ENCODE measurements at places on chromosomes 5 and 9.

DNA sequence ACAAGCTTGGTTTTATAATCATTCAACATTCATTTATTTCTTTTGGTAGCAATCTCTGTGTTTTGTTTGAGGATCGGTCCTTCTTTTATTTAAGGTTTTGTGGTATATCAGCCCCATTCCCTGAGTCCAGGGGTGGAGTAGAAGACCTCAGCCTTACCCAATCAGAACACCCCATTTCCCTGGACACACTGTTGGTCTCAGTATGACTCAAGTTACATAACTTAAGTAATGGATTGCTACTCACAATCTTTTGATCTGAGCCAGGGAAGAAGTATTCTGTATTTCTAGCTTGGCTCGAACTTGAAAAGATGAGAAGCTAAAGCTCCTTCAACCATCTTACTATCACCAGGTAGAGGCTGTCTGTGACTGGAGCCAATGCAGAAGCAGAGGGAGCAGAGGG is 175.2 kb upstream of the HAPLN1 start:
- no peak for DNase-seq

- no peak for DNase-seq
Observed at GRCh38 chr5:7391814-7392692, 3.9 kb upstream of the ADCY2 start.

DNA sequence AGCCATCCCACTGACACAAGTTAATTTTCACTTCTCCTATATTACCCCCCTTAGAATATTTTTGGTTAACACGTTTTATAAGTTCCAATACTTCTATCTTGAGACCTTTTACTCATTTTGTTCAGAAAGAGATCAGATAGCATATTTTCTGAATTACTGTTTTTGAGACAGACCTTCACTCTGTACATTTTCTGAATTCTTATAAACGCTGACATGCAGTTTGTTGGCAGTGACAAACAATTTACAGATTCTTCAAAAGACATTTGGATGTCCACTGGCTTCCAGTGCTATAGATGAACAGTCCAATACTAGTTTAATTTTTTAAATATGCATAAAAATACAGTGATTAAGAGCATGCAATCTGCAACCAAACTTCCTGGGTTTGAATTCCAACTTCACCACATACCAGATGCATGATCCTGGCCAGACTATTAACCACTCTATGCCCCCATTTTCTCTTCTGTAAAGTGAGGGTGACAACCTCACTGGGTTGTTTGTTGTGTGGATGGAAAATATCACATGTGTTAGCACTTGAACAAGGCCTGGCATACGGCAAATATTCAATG is 142.1 kb downstream of the AGTPBP1 start:
- no peak for DNase-seq

- no peak for DNase-seq
Observed at GRCh38 chr5:37662789-37663485, 176.9 kb downstream of the GDNF start.

- no peak for DNase-seq
Observed at GRCh38 chr5:75167345-75167744, 69.3 kb downstream of the ANKRD31 start.
